ENCODE measurements at places on chromosomes 5 and 9. TPM values are rescaled to one million over a fixed set of nuclear protein-coding genes. Genes with fewer than 3 reads are reported as not detected.

- no peak overlapping the region for H3K27ac ChIP-seq
- DNase-seq: no peak
- H3K27me3 ChIP-seq: no peaks in the 10 kb centered on the region
- no peaks in the 10 kb centered on the region for H3K4me1 ChIP-seq
Observed at GRCh38 chr5:141532726-141533125, 43.8 kb downstream of the PCDHGC5 start.

- H3K36me3 ChIP-seq: 0 out of 2 replicates have a peak, but pooled peaks cover 8% of the 10 kb centered on the region
- H3K4me3 ChIP-seq: no peak overlapping the region
- 0 out of 2 replicates have a peak overlapping the region, but pooled peaks have one; percentile 20 for H3K27ac ChIP-seq
- no peaks in the 10 kb centered on the region for H3K27me3 ChIP-seq
- DNase-seq: no peak
- peaks cover 5% of the 10 kb centered on the region for H3K4me1 ChIP-seq
Observed at GRCh38 chr5:171898386-171898785, 108.1 kb downstream of the FBXW11 start.

GRCh38 chr9:29393064-29393463, 1819.8 kb upstream of the C9orf72 start:
- H3K36me3 ChIP-seq: no peaks in the 10 kb centered on the region
- no peaks in the 10 kb centered on the region for H3K27me3 ChIP-seq
- no peak overlapping the region for H3K27ac ChIP-seq
- DNase-seq: no peak
- no peaks in the 10 kb centered on the region for H3K4me1 ChIP-seq

- DNase-seq: no peak
- no peaks in the 10 kb centered on the region for H3K4me1 ChIP-seq
- no peak overlapping the region for H3K27ac ChIP-seq
- H3K36me3 ChIP-seq: no peaks in the 10 kb centered on the region
Observed at GRCh38 chr9:70228611-70229010, 30.2 kb upstream of the SMC5 start.

DNA sequence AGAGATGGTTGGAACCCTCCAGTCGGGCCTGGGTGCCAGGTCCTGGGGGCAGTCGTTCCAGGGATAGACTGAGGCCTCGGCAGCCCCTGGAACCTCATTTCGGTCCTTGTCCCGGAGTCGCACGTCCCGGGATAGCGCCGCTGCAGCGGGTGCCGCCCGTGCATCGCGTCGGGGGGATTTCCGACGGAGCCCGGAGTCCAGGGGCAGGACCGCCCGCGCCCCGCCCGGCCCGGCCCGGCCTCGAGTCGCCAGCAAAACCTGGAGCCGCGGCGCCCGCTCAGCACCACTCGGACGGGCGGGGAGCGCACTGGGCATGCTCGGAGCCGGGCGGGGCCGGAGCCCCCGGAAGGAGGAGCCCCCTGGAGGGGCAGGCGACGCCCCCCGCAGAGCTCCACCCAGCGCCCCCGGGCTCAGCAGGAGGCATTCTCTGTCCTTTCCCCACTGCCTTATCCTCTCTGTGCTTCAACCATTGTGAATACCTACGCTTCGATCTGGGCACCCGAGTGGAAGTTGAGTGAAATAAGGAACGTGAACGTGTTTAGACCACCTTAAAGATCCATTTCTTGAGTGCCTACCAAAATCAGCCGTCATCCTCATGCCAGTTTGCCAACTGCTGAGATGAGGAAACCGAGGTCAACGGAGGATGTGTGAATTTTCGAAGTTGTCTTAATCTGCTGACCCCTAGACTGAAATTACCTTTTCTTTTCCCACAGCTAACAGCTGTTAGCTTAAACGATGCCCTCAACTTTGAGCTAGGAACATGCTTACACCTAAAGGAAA, 1.7 kb upstream of the PTPN3 start:
- H3K27ac ChIP-seq: no peak overlapping the region
- DNase-seq: peak; percentile 74
- no peaks in the 10 kb centered on the region for H3K36me3 ChIP-seq
- H3K4me1 ChIP-seq: peaks cover 20% of the 10 kb centered on the region
- peak overlapping the region; percentile 61 for H3K4me3 ChIP-seq

- no peak overlapping the region for H3K27ac ChIP-seq
- no peaks in the 10 kb centered on the region for H3K36me3 ChIP-seq
- peaks cover 20% of the 10 kb centered on the region for H3K4me1 ChIP-seq
- H3K27me3 ChIP-seq: no peaks in the 10 kb centered on the region
Observed at GRCh38 chr9:13718086-13718485, 438.6 kb upstream of the MPDZ start.

DNA sequence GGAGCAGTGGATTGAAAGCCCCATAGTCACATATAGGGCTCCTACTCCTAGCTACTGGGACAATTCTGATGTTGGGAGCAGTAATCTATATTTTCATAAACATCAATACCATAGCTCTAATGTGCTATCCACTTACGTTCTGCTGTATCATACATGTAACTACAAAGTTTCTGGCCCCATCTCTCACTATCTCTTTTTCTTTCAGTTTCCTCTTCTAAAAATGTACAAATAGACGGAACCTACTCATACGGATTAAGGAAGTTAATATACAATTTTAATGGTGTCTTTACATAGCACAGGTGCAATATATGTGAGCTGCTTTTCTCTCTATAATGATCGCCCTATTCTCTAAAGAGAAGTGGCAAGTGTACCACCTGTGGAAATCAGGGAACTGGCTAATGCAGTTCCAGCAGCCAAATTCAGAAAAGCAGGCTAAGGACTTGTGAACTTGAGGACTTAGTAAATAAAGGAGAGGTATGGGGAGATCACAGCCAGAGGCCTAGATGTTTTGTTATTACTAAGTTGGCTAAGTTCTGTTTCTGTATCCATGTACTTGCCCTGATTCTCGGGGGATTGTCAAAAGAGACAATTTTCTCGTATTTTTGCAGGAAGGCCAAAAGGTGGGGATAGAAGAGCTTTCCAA, 1021.9 kb downstream of the CDH12 start:
- no peaks in the 10 kb centered on the region for H3K4me1 ChIP-seq
- H3K27me3 ChIP-seq: no peaks in the 10 kb centered on the region
- no peak overlapping the region for H3K27ac ChIP-seq

Gene PRSS3
- 2.5 TPM for total RNA-seq

Gene NIPAL4
- 0.27 TPM for total RNA-seq

DNA sequence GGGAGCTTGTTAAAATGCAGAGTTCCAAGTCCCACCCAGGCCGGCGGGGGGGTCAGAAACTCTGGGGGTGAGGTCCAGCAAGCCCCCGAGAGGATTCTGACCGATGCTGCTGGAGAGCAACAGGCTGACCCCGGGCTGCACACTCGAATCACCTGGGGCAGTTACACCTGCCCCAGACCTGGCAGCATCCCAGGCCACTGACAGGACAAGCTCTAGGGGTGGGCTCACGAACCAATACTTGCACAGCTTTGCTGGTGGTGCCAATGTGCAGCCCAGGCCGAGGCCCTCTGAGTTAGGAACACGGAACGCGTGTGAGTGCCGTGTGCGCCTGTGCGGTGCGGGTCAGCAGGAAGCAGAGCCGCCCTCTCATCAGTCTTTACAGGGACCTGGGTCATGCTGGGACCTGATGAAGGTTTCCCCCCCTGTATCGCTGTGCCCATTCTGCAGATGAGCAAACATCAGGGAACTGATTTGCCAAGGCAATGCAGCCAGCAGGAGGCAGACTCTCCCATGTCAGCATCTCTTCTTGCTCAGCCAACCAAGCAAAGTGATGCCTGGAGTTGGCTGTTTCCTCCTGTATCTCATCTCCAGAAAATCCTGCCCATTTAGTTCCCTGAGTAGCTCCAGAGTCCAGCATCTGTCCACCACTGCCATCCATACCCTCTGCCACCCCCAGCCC, 16.3 kb downstream of the FAM163B start:
- H3K27ac ChIP-seq: no peak overlapping the region
- no peaks in the 10 kb centered on the region for H3K36me3 ChIP-seq
- no peaks in the 10 kb centered on the region for H3K4me1 ChIP-seq
- no peak overlapping the region for H3K4me3 ChIP-seq
- no peak for DNase-seq
- no peaks in the 10 kb centered on the region for H3K27me3 ChIP-seq

DNA sequence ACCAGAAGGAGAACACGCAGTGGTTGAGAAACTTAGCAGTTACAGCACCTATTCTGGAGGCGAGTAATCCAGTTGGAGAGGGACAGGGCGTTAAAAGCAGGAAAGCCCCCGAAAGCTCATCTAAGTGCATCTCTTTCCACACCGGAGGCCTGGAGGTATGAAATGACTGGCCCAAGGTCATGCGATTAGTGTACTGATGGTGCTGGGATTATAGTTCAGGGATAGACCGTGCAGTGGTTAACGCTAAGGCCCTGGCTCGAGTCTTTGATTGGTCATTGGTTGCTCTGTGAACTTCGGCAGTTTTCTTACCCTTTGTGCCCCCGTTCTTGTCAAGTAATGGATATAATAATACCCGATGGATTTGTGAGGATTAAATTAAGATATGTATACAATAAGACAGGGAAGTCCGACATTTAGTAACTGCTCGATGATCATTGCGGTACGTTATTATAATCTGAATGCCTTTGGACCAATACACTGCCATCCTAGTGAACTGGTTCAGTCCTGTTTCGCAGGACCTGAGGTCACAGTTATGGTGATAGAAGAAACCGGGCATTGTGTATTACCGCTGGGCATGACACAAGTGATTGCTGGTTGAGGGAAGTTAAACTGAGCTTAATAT, 960 bp downstream of the CANX start:
- peaks cover 5% of the 10 kb centered on the region for H3K36me3 ChIP-seq
- DNase-seq: peak; percentile 17
- H3K27ac ChIP-seq: peak overlapping the region; percentile 90
- H3K27me3 ChIP-seq: no peaks in the 10 kb centered on the region
- peak overlapping the region; percentile 100 for H3K4me3 ChIP-seq
- peaks cover 27% of the 10 kb centered on the region for H3K4me1 ChIP-seq

DNA sequence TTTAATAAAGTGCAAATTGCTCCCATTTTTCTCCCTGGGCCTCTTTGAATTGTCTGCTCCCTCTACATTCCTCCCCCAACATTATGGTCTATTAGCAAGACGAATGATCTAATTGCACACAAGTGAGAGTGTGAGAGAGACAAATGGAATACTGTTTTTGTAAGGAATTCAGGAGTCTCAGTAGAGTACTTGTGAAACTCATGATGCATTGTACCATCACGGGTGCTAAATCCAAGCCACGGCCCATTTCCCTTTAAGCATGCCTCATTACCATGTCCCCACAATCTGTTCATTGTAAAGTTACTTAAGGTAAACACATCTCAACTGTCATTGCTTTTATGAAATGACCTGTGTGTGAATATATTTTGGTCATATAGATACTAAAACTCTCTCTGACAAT, 62.8 kb downstream of the CD180 start:
- no peak for DNase-seq
- no peak overlapping the region for H3K4me3 ChIP-seq
- H3K27ac ChIP-seq: no peak overlapping the region
- no peaks in the 10 kb centered on the region for H3K36me3 ChIP-seq

- DNase-seq: no peak
- H3K4me1 ChIP-seq: no peaks in the 10 kb centered on the region
- no peaks in the 10 kb centered on the region for H3K27me3 ChIP-seq
- no peak overlapping the region for H3K27ac ChIP-seq
- no peaks in the 10 kb centered on the region for H3K36me3 ChIP-seq
Observed at GRCh38 chr9:125432715-125433385, 171.2 kb downstream of the GAPVD1 start.

Gene UGCG
- 44.9 TPM for total RNA-seq

DNA sequence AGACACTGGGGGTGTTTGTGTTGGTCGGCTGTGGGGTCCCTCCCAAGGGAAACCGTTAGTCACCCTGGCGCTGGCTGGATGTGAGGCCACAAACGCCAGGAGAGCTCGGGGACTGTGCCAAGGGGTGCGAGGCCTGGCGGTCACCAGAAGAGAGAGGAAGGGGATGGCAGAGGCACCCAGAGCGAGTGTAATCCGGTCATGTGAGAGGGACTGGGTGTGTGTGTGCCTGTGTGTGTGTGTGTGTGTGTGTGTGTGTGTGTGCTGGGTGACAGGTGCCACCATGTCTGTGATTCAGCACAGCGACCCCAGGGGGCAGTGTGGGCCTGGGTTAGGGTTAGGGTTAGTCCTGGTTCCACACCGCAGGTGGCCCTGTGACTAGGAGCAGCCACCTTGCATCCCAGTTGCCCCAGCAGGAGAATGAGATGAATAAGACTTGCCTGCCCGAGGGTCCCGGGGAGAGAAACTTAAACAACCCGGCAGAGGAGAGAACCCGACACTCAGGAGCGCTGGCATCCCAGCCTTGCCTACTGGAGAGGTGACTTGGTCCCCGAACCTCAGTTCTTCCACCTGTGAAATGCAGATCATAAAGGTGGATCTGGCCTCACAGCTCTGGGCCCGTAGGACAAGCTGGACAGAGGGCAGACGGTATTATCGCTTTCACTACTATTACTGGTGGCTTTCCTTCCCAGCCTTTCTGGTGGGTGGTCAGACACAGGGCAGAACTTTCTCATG, 1.4 kb upstream of the ADAMTSL2 start:
- no peak overlapping the region for H3K27ac ChIP-seq
- H3K36me3 ChIP-seq: no peaks in the 10 kb centered on the region
- H3K4me3 ChIP-seq: no peak overlapping the region
- peak; percentile 87 for DNase-seq
- peaks cover 13% of the 10 kb centered on the region for H3K4me1 ChIP-seq

GRCh38 chr5:133205649-133206048, 153.8 kb downstream of the HSPA4 start:
- H3K36me3 ChIP-seq: no peaks in the 10 kb centered on the region
- H3K27me3 ChIP-seq: no peaks in the 10 kb centered on the region
- H3K27ac ChIP-seq: no peak overlapping the region
- H3K4me1 ChIP-seq: no peaks in the 10 kb centered on the region

Gene GRM6
- not detected for total RNA-seq

Gene PITX1
- not detected for total RNA-seq

DNA sequence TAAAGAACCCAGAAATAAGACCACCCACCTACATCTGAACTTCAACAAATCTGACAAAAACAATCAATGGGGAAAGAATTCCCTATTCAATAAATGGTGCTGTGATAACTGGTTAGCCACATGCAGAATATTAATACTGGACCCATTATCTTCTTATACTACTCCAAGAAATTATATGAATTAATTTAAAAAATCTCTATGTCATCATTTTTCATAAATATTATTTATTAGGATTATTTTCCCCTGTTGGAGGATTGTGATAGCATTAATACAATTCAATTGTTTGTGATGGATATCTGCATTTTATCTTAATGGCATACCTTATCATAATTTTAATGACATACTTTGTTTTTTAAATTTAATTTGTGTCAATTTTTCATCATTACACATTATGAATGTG, 682.2 kb upstream of the CTNND2 start:
- no peak overlapping the region for H3K27ac ChIP-seq
- H3K27me3 ChIP-seq: no peaks in the 10 kb centered on the region
- no peaks in the 10 kb centered on the region for H3K4me1 ChIP-seq
- no peak for DNase-seq
- H3K4me3 ChIP-seq: no peak overlapping the region

- no peak overlapping the region for H3K4me3 ChIP-seq
- H3K27me3 ChIP-seq: no peaks in the 10 kb centered on the region
- no peaks in the 10 kb centered on the region for H3K4me1 ChIP-seq
- DNase-seq: peak; percentile 15
- peaks cover 24% of the 10 kb centered on the region for H3K36me3 ChIP-seq
Observed at GRCh38 chr5:44983006-44983405, 174.3 kb downstream of the MRPS30 start.
